ENCODE measurements at places on chromosomes 5 and 9.

- H3K27me3 ChIP-seq: no peaks in the 10 kb centered on the region
- no peaks in the 10 kb centered on the region for H3K36me3 ChIP-seq
- no peak overlapping the region for H3K4me3 ChIP-seq
- no peak overlapping the region for H3K27ac ChIP-seq
- no peak for DNase-seq
- peaks cover 2% of the 10 kb centered on the region for H3K4me1 ChIP-seq
Measured at GRCh38 chr5:172827841-172828240, 6.2 kb upstream of the ERGIC1 start.

DNA sequence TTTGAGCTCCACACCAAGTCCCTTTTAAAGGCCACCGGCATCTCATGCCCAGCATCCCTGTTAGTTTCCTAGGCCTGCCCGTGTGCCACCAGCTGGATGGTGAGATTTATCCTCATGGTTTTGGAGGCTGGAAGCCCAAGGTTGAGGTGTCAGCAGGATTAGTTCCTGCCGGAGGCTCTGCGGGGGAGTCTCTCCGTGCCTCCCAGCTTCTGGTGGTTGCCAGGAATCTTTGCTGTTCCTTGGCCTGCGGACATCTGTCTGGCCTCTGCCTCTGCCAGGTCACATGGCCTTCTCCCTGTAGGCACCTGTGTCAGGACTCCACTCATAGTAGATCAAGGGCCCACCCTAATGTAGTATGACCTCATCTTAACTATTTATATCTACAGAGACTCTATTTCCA is 45.4 kb downstream of the JADE2 start:
- no peak overlapping the region for H3K4me3 ChIP-seq
- H3K4me1 ChIP-seq: peaks cover 45% of the 10 kb centered on the region
- peaks cover 61% of the 10 kb centered on the region for H3K36me3 ChIP-seq
- no peak for DNase-seq

GRCh38 chr5:66697796-66698564 is 101.8 kb downstream of the MAST4 start:
- no peak for DNase-seq
- no peak overlapping the region for H3K27ac ChIP-seq
- no peak overlapping the region for H3K4me3 ChIP-seq
- H3K36me3 ChIP-seq: no peaks in the 10 kb centered on the region

DNA sequence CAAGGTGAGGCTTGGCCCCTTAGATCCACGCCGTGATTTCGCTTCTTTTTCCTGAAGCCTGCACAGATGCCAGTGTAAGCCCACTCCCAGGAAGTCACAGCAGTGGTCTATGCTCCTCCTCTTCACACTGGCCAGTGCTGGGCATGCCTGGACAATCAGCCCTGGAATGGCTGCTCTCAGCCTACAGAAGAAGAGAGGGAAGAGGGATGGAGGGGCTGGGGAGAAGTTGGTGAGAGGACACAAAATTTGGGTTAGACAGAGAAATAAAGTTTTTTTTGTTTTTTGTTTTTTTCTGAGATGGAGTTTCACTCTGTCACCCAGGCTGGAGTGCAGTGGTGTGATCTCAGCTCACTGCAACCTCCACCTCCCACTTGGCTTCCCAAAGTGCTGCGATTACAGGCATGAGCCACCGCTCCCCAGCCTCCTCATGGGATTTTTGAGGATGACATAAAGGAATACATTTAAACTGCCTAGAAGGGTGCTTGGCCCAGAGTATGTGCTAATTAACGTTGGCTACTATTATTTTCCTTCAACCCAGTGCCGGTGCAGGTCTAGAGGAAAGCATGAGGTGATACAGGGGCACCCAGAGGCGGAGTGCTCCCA is 830 bp downstream of the S100Z start:
- H3K4me1 ChIP-seq: no peaks in the 10 kb centered on the region
- DNase-seq: no peak

DNA sequence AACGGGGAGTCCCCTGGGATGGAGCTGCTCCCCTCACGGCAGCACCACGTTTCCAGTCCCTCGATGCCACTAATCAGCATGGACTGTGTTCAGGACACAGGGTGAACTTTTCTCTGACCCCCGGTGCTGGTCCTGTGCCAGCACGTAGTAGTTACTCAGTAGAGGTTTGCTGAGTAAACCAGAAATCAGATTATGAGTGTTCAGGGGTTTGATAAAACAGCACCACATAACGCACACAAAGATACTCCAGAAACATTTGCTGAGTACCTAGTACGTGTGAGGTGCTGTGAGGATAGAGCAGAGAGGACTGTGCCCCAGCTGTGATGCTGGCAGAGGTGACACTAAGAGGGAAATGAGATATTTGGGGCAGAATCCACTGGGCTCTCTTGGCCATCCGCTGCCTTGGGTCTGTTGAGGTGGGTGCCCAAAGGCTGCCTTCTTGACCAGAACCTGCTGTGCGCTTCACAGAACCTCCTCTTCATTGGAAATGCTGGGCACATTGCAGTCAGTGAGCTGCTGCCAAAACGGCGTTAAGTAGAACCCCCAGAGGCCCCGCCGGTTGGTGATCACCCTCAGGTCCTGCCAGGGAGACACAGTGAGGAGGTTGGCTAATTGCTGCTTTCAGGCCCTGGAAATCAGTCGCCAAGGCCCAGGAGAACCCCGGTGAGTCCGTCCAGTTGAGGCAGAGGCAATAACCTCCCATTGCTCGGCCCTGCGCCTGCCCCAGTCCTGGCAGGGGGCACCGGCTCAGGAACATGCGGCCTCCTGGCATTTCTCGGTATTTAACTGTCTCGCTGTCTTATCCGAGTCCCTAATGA is 49.4 kb downstream of the NEURL1B start:
- DNase-seq: no peak
- H3K27ac ChIP-seq: peak overlapping the region; percentile 3
- peaks cover 97% of the 10 kb centered on the region for H3K4me1 ChIP-seq
- H3K36me3 ChIP-seq: no peaks in the 10 kb centered on the region

- H3K27ac ChIP-seq: no peak overlapping the region
- no peaks in the 10 kb centered on the region for H3K27me3 ChIP-seq
- H3K4me1 ChIP-seq: no peaks in the 10 kb centered on the region
- DNase-seq: no peak
Measured at GRCh38 chr5:134084022-134084565, 30.4 kb upstream of the TCF7 start.

Data from thoracic aorta (tissue), 2 donors.